ENCODE measurements at places on chromosomes 1 and 21.

- DNase-seq, result peak; percentile 0
Observed at GRCh38 chr1:72649991-72650390, 367.7 kb upstream of the NEGR1 start.

- peak; percentile 73 for DNase-seq
Observed at GRCh38 chr1:201481761-201482493, 12.9 kb upstream of the PHLDA3 start.

- DNase-seq, result no peak
Observed at GRCh38 chr1:211633524-211633846, 41.9 kb downstream of the NEK2 start.

GRCh38 chr1:246420300-246420699 is 86.8 kb downstream of the SMYD3 start:
- no peak for DNase-seq

GRCh38 chr1:166087734-166088571 is 78.8 kb downstream of the FAM78B start:
- DNase-seq, result no peak

DNA sequence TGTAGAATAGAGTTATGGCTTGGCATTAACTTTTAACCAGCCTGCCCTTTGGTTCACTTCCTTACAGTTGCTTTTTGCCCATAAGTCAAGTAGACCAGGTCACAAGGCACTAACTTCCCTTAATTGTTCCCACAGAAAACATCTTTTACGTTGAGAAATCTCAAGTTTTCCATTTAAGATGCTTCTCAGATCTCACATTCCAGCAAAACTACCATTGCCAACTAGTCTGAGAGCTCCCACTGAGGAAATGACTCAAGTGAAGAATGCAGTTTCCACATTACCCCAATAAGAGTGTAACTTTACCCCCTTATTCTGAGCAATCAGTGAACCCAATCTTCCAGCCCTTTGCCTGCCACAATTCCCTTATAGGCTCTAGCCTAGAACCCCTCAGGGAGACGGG is 502.2 kb upstream of the OLFM3 start:
- no peak for DNase-seq

DNA sequence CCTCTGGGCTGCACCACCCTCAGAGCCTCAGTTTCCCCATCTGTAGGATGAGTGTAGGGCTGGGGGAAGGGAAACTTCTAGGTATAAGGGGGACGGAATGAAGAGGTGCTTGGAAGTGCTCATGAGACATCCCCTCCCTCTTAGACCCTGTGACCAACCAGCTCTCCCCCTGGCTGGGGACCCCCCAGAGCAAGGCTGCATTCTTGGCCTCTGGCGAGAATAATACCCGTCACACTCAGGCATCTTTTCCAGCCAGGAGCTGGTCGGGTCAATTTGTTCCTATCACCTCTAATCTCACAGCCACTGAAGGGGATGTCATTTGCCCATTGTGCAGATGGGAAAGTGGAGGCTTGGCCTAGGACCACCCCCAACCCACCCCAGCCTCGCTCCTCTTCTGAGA is 443.0 kb downstream of the PTPRU start:
- no peak for DNase-seq

DNA sequence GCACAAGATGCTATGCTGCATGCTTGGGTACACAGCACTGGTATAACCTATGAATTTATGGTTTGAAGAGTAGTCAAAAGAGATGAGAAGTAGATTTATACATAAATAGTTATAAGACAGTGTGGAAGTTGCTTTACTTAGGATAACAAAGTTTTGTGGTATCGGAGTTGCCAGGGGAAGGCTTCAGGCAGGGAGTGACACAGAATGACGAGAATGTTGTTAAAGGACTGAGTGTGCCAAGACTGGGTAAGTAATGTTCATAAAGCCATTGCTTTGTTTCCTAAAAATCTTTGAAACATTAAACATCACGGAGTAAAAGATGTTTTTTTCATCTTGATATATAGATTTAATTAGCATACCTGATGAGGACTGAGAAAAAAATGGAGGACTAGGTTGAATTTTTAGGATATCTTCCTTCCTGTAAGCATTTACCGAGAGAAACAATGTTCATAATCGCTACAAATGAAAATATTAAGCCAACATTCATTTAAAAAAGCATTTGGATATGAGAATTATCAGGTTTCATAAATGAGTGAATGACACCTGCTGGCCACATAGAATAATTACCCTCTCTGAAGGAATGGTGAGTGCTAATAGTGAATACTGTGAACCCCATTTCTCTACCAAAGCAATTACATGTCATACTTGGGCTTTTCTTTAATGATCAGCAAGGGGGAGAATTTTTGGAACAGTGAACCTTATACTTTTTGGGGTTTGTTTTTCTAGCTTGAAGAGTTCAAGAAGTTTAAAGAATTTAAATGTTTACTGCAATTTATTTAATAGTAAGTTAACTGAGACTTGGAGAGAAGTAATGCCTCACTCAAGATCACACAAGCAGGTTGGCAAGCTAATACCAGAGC is 28.4 kb downstream of the EXTL2 start:
- peak; percentile 70 for DNase-seq

DNA sequence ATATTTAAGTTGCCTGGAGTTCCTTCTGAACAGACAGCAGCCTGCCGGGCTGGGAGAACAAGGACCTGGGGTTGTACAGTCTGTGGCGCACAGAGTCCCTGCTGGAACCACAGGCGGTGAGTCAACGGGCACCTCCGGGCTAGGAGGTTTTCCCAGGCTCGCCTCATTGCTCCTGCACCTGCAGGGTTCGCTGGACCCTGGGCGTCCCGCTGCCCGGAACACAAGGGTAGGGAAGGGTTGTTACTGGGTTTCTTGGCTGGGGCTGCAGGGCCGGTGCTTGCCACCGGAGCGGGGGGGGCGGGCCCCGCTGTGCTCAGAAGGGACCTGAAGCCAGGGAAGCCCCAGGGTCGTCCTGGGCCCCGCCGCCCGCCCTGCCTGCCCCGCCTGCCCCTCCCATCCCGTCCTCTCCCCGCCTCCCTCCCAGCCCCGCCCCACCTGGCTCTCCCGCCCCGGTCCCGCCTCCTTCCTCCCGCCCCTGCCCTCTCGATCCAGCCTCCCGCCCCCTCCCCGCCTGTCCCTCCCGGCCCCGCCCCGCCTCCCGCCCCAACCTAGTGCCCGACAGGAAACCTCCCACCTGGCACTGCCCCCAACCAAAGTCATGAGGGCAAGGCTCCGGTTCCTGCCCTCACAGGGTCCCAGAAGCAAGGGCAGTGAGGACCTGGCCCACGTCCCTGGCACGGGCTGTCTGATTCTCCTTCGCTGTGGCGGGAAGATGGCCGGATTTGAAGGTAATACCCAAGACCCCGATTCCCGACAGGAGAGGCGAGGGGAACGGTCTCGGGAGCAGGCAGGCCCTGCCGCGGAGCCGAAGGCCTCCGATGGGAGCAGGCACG is 6.8 kb downstream of the JMJD4 start:
- peak; percentile 43 for DNase-seq

- peak; percentile 68 for DNase-seq
Observed at GRCh38 chr1:115133440-115133839, 44.1 kb upstream of the TSPAN2 start.

DNA sequence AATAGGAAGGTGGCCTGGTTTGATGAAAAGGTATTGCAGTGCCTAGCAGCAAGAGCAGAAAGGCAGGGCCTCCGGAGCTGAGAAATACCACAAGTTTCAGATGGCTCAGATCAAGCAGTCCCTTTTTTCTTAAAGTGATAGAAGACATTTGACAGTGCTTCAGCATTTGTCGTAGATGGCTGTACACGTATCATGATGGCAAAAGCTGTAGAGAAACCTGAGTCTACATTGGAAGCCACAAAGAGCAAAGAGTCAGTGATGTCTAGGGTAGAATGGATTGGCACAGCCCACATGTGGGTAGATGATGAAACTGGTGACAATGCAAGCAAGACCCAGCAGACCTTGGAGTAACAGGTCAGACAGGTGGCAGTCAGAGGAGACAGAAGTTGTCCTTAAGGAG is 101.3 kb upstream of the ARTN start:
- DNase-seq, result no peak

DNA sequence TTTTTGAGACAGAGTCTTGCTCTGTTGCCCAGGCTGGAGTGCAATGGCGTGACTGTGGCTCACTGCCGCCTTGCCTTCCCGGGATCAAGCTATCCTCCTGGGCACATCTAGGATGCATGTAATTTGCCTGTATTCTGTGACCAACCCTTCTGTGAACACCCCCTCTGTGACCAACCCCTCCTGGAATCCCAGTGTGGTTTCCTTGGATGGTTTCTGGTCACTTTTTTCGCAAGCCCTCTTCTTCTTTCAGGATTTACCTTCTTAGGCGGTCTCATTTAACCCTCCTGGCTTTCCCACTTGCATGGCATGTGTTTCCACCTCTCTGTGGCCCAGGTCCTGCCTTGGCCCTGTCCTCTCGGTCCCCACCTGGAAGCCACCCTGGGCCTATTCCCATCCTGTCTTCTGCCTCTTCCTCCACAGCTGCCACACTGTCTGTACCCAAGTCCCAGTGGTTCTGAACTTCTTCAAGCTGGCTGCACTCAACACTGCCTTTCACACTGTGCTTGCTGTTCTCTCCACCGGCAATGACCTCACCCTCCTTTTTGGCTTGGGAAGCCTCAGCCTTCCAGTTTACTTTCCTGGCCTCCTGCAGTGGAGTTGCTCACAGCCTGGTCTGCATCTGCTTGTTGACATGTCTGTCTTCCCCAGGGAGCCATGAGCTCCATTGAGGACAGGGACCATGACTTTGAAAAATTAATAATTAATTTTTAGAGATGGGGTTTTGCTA is 57.0 kb downstream of the DISC1 start:
- DNase-seq, result no peak

DNA sequence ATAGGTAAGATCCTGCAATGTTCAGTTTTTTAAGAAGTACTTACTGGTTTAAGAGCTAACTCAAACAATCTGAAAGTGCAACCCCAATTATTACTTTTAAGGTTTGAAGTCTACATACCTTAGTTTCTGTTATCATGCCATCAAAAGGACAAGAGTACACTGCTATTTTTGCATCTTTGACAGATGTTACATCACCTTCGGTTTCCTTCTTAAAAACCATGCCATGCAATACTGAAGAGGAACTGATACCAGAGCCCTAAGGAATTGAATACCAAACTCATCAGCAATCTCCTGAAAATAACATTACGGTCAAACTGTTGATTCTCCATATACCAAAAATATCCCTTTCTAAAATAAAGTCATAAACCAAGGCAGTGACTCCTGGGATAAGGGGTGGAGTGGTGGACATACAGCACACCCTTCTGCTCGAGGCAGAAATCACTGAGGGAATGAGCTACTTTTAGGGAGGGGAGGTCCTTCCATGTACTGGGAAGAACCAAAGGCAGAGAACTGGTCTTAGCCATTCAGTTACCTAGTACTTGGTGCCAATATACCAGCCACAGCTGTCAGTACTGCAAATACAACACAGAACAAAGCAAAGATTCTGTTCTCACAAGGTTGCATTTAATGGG is 8.5 kb downstream of the CCT8 start:
- no peak for DNase-seq

DNA sequence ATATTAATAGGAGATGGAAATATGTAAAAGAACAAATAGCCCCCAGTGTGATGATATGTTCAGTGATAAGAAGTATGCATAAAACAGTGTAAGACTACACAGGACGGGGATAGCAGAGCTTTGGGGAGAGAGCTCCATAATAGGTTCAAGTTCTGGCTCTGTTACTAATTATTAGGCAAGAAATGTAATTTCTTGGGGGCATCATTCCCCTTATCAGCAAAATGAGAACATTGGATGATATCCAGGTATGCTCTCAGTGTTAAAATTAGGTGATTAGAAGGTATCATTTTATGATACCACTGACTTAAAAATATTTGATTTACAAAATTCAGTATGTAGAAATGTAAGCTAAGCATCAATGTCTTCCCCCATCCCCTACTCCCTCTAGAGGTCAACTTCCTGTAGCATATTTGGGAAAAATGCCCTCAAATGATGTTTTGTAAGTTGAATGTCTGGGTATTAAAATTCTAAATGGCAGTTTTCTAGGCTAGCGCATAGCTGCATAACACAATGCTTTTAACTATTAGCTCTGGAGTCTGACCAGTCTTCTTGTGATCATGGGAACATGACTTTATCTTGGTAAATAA is 585.7 kb upstream of the CAMK1G start:
- no peak for DNase-seq

DNA sequence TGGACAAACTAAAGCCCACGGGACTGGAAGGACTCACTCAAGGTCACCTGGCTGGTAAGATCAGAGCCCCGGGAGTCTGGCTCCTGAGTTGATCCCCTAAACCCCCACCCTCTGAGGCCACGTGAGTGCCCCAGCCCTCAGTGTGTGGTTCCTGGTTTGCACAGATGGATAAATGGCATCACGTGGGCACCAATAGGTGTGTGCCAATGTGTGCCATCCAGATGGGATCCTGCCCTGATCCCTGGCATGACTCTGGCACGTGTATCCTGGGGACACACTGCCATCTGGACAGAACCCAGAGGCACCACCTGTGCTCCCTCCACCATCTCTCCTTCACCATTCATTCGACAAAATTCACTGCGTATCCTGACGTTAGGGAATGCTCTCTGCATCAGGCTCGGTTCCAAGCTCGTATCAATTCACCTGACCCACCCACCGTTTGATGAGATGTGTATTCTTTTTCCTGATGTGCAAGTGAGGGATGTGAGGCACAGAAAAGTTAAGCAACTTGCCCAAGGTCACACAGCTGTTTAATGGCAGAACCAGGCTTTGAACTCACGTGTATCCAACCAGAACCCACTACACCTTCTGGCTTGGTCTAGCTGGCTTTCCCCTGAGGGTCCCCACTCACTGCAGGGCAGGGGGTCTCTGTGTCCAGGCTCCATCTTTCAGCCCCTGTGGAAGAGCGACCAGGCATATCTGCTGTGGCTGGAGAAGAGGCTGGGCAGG is 49.8 kb upstream of the PAX7 start:
- no peak for DNase-seq

DNA sequence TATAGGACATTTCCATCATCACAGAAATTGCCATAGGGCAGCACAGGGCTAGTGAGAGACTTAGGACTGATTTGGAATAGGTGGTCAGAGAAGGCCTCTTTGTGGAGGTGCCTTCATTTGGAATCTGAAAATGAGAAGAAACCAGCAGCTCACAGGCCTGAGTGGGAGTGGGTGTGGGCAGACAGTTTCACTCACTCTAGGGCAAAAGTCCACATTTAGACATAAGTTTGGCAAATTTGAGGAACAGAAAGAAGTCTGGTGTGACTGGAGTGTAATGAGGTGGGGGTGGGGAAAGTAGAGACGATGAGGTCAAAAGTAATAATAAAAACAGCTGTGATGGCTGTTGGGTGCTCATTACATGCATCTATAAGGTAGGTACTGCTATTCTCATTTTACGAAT is 22.4 kb upstream of the BCAR3 start:
- DNase-seq, result no peak

DNA sequence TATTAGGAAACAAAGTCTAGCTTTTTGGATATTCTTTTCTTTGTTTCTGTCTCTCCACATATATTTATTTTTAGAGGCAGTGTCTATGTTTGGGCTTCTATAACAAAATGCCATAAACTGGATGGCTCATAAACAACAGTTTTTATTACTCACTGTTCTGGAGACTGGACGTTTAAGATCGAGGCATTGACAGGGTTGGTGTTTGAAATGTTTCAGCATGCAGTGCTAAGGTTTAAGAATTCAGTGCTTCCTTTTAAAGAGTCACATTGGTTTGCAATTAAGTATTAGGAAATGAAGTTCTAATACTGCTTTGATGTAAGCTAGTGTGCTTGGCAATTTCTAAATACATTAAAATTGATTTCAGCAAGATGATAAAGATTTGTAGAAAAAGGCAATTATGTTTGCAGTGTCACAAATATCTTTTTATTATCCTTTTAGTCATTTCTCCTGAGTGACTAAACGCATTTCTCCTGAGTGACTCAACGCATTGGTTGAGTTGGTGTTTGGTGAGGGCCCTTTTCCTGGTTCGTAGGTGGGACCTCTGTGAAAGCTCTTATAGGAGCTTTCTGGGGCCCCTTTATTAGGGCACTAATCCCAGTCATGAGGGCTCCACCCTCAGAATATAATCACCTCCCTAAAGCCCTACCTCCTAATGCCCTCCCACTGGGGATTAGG is 317.0 kb downstream of the USP25 start:
- peak; percentile 47 for DNase-seq

Data from IMR-90 (cell line).